ENCODE measurements at places on chromosomes 11 and 22.

GRCh38 chr22:49297871-49298721, 529.6 kb downstream of the BRD1 start:
- no peak for DNase-seq

DNA sequence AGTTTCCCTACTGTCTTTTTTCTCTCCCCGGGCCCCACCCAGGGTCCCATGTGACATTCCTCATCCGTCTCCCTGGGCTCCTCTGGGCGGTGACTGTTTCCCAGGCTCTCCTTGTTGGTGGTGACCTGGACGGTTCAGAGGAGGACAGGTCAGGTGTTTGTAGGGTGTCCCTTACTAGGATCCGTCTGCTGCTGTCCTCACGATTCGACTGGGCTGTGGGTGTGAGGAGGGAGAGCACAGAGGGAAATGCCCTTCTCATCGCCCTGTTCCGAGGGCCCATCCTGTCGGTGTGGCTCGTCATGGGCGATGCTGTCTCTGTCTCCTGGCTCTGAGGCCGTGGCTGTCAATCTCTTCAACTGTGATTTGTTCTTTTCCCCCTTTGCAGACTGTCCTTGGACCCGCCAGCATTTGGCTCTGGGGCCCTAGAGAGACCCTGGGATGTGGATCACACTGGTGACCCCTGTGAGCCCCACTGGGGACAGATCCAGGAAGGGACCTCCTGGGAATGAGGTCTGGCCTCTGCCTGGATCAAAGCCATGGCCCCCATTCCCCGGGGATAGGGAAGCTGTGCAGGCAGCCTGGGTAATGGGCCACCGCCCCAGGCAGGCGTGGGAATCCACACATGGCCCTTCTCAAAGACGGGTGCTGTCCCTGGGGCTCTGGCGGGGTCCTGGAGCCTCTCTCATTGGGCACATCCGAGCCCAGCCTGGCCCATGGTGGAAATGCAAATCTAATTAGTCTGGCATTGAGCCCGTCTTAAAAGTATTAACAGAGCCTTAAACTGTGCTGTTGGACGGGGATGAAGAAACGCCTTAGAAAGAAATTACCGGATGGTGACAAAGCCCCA, 46.8 kb upstream of the KCNQ1OT1 start:
- no peak for DNase-seq

- no peak for DNase-seq
Measured at GRCh38 chr22:42419243-42419881, 12.8 kb downstream of the NFAM1 start.

GRCh38 chr11:12087075-12088004, 23.1 kb upstream of the MICAL2 start:
- DNase-seq = no peak

DNA sequence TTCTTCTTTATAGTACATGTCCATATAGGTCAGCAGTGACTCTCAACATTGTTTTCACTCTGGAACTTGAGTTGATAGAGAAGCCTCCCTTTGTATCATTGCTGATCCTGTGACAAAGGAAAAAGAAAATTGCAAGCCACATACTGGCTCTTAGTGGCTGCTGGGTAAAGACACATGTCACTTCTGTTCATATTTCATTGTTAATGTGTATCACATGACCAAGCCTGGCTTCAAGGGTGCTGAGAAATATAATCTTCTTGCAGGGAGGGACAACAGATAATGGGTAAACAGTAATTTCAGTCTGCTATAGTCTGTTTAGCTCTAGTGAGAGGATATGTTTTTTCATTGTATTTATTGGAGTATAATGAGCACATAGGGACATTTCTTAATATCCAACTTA, 173.3 kb downstream of the PGR start:
- no peak for DNase-seq

DNA sequence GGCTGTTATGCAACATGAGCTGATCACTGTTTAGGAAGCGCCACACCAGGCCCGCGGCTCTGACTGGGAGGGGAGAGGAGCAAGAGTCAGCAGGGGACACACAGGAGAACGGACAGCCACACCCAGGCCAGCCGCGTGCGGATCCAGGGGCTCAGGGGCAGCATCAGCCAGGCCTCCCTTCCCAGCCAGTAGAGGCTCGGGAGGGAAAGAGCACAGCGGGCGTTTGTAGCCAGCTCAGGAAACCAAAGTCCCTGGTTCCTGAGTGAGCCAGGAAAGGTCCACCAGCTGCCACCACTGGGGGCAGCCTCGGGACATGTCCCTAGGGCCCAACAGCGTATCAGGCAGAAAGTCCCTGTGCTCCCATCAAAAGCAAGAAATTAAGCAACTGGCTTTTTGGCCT, 71.8 kb upstream of the PITPNB start:
- DNase-seq = no peak

DNA sequence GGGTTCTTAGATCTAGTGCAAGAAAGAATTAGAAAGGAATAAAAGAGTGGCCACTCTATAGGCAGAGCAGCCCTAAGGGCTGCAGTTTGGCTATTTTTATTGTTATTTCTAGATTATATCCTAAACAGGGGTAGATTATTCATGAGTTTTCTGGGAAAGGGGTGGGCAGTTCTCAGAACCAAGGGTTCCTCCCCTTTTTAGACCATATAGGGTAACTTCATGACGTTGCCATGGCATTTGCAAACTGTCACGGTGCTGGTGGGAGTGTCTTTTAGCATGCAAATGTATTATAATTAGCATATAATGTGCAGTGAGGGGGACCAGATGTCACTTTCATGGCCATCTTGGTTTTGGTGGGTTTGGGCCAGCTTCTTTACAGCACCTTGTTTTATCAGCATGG, 44.6 kb downstream of the METTL15 start:
- no peak for DNase-seq

Measured in stimulated activated CD4-positive, alpha-beta T cell treated with anti-CD3 and anti-CD28 coated beads, TNF-alpha, amount 100 ng/mL, for 24 hours (primary cell).